Placental pericyte (primary cell): ENCODE measurements at places on chromosomes 13 and 19. TPM values are rescaled to one million over a fixed set of nuclear protein-coding genes. Genes with fewer than 3 reads are reported as not detected.

The APOE gene
- total RNA-seq, result 5.9 and 18.4 TPM in 2 replicates

The CEACAM19 gene
- total RNA-seq, result 1.3 and 2.6 TPM in 2 replicates

The LMTK3 gene
- 0.14 TPM in 1 of 2 replicates, not detected in the other for total RNA-seq

The CLEC17A gene
- 0.14 TPM in 1 of 2 replicates, not detected in the other for total RNA-seq

The ZNF558 gene
- total RNA-seq, result 18.5 and 22.3 TPM in 2 replicates

The ERICH6B gene
- not detected in 2 replicates for total RNA-seq

The TEKTIP1 gene
- total RNA-seq, result not detected in 2 replicates
